ENCODE measurements at places on chromosomes 11 and 22.
A peak's percentile ranks its signal among the peaks of the same experiment; 100 is the strongest.

DNA sequence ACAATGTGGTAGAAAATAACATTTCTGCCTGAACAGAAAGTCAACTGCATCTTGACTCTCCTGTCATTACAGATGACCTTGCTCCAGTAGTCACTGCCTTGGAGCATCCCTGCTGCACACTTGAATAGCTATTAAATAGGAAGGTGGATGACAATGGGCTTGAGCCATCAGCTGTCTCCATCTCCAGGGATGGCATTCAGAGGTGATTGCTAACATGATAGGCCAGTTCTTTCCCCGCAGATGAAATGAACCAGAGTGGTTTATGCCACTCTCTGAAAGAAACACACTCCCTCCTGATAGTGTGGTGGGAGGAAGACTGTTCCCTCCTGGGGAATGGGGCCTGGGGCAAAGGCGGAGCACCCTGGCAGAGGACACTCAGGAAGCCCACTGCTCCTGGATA lies 57.1 kb upstream of the OLFML1 start:
- no peak for DNase-seq

DNA sequence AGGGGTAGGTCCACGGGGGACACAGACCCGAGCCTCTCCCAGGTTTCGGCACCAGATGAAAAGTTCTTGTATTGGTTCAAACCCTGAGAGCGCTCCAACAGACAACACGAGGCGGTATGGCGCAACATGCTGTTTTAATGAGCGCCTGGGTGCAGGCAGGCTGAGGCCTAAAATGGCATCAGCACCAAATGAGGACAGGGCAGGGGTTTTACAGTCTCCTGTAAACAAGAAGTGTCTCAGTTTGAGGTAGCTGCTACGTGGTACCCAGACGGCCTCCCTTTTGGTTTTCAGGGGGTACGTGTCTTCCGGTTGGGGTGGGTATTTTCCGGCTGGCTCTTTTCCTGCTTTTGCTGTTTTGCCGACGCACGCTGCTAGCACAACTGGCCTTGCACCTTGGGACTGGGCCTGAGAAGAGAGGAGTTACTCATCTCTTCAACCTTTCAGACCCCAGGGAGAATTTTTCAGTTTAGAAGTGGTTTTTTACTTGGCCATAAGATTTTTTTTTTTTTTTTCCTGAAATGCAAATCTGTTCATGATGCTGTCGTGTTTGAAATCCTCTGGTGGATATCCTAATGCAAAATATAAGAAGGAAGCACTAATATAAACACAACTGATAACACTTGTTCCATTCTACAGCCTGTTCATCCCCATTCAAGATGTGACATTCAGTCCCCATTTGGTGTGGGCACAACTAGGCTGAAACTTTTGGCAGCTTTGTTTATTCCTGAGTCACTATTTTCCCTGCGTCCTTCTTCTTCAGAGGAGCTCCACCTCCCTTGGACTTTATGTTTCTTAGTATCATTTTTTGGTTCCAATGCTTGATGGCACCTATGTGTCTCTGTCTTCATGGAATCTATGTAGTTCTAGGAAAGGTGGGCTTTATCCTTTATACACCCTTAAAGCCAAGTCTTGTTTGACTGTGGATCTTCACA lies 6.5 kb downstream of the PPFIBP2 start:
- no peak for DNase-seq

DNA sequence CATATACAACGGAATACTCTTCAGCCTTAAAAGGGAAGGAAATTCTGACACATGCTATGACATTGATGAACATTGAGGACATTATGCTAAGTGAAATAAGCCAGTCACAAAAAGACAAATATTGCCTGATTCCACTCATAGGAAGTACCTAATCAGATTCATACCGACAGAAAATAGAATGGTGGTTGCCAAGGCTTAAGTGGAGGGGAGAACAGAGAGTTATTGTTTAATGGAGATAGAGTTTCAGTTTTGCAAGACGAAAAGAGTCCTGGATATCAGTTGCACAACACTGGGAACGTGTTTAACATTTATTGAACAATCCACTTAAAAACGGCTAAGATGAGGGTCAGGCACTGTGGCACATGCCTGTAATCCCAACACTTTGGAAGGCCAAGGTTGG lies 45.6 kb upstream of the HIPK3 start:
- no peak for DNase-seq

- no peak for DNase-seq
These were observed 43.0 kb upstream of the WT1 start for GRCh38 chr11:32478277-32478731.

DNA sequence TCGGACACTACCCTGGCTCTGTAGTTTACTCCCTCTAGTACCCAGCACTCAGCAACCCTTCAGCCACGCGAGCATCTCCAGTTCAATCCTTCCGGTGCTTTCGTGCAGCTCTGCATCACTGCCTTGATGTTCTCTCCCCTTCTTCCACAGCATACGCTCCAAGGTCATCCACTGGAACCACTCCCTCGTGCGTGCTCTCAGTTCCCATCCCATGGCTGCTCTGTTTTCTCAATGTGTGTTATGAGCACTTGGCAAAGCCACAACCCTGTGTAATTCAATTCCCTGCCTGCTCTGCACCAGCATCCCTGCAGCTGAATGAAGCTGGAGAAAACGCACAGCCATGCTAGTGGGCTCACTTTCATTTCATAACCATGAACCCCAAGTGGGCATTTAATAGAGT lies 38.5 kb upstream of the NFRKB start:
- no peak for DNase-seq

- DNase-seq = no peak
These were observed 36.8 kb upstream of the SMTN start for GRCh38 chr22:31044262-31044861.

GRCh38 chr22:38845004-38845740 lies 1.3 kb upstream of the NPTXR start:
- DNase-seq = no peak

DNA sequence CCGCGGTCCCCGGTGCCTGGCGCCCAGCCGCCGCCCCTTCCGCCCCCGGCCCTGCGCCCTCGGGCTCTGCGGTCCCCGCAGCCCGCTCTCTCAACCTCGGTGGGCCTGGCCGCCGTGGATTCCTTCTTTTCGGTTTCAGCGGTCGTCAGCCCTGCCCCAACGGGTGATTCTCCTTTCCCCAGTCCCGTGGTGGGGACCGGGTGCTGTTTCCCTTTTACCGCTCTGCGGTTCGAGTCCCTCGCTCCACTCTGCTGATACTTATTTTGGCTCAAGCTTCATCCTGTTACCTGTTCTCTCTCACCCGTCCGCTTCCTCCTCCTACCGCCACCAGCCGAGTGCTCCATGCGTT lies 494 bp downstream of the ZDHHC5 start:
- DNase-seq = no peak

DNA sequence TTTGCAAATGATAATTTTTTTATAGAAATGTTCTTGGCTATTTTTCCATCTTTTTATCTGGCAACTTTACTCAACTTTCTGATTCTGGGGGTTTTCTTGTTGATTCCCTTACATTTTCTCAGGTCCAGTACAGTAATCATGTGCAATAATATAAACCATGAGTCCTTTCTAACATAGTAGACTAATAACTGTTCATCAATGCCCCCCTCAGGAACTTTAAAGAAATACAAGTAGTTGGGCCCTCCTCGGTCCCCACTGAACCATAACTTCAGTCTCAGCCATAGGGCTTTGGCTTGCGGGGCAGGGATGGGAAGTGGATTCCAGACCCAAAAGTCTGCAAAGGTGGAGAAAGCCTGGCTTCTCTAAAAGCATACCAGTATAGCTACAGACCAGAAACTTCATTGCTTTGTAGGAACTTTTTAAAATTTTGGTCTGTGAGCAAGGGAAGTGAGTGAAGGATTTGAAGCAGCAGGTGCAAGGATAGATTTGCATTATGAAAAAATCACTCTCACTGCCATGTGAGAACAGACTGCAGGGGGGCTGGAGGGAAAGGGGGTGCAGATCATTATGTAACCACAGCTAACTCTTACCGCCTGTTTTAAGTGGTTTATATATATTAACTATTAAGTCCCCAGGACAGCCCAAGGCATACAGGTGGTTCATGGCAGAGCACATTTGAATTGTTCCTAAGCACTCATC lies 10.4 kb upstream of the TUB start:
- DNase-seq = peak; percentile 7

DNA sequence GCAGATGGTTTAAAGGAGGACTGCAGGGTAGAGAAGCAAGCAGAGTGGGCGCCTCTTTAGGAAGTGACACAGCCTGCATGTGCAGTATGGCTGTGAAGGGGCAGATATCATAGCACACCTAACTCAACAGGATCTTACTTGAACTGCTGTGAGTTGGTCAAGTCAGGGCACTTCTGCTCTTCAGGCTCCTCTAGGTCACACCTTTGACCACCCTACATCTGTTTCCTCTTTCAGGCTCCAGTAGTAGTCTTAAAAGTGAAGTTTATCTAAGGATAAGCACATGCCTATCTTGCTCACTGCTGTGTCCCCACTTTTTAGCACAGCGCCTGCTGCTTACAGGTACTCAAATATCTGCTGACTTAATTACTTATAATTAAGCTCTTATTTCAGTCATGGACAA lies 6.5 kb downstream of the MRPL16 start:
- DNase-seq = no peak

- no peak for DNase-seq
These were observed 43.0 kb downstream of the P4HA3 start for GRCh38 chr11:74268456-74268855.

GRCh38 chr11:61671527-61671926 lies 8.7 kb upstream of the DAGLA start:
- no peak for DNase-seq

DNA sequence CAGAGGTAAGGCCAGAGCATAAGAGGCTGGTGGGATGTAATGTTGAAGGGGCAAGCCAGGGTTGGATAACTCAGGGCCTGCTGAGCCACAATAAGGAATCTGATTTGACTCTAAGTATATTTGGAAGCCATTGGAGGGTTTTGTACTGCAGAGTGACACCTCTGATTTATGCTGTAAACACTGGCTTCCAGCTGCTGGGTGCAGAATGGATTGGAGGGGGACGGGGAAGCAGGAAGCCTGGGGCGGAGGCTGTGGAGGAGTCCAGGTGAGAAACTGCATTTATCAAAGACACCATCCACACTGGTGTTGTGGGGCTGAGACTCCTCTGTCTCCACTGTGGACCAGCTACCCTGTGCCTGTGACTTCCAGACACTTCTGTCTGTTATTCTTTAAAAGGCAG lies 26.8 kb downstream of the MIAT start:
- no peak for DNase-seq

- DNase-seq = no peak
These were observed 12.2 kb upstream of the IFITM3 start for GRCh38 chr11:332651-333480.

- no peak for DNase-seq
These were observed 618 bp upstream of the CERK start for GRCh38 chr22:46738647-46739093.

GRCh38 chr11:118241764-118242098 lies 10.4 kb downstream of the MPZL3 start:
- DNase-seq = no peak

GRCh38 chr11:33861386-33861785 lies 30.5 kb downstream of the LMO2 start:
- no peak for DNase-seq
